Hematopoietic multipotent progenitor cell treated with erythropoietin and hydrocortisone succinate and interleukin-3 and kit ligand, for 4 days (in vitro differentiated cells): ENCODE measurements at places on chromosomes 13 and 19.

- DNase-seq: peak; percentile 28
Observed at GRCh38 chr13:107373551-107373950, 805.6 kb upstream of the ARGLU1 start.

- DNase-seq: no peak
Observed at GRCh38 chr13:27536361-27537101, 83.8 kb downstream of the LNX2 start.

GRCh38 chr19:40383668-40384248 lies 6.2 kb downstream of the HIPK4 start:
- no peak for DNase-seq

DNA sequence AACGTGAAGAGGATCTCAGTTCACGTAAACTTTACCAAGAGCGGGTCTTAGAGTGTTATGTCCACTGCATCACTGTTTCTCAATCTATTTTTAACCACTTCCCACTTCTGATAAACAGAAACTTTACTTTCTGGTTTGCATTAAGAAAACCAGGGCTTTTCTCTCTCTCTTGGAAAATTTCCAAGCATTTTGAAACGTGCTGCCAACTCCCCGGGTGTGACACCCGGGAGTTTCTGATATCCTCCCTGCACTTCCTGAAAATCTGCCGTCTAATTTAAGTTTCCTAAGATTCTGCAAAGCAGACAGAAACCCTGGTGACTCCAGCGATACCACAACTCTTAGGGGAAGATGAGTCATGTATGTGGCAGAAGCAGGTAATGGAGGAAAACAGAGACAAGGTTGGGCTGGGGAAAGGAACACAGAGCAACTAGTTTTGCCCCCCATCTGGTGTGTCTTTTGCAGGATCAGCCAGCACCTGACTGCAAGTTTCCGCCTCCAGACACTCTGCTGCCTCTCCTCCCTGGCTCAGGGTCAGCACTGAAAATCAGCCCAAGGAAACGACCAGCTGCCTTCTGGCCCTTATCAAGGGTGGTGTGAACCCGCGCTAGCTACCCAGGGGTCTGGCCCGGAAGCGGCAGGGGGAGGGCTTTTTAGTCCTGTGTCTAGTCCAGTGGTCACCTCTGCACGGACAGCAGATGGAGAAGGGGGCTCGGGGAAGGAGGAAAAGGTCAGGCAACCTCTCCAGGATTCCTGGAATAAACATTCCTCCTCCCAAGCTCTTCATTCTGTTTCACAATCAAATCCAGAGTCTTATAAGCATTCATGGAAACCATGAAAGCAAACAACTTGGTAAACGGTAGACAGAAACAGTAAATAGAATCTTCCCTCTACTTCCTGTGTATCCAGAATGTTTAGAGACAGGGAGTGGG lies 11.3 kb upstream of the FFAR2 start:
- DNase-seq: peak; percentile 74

DNA sequence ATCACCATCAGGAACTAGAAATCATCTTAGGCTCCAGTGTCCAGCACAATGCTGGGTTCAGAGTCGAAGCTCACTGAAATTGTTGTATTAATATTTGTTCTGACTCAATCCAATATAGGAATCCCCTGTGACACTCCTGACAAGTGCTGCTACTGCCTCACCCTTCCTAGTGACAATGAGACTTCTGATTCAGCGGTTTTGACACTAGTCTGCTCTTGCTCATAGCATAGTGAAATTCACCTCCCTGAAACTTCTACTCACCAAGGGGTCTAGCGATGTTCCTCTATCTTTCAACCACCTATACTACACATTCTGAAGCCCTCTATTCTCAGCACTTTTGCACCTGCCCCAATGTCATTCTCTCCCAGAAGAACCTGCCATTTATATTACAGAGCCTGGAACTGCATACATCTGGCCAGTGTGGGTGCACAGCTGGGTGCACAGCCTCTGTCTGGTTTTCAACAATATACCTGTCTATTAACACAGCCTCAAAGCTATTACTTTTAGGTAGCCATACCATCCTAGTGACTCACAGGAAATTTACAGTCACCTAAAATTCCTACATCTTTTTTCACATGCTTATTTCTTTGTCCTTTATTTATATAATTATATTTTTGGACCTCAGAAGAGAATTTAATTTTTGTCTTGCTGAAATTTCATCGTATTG lies 88.3 kb downstream of the DOCK9 start:
- DNase-seq: no peak

- DNase-seq: peak; percentile 50
Observed at GRCh38 chr19:51094696-51095279, 12.1 kb upstream of the KLK14 start.

DNA sequence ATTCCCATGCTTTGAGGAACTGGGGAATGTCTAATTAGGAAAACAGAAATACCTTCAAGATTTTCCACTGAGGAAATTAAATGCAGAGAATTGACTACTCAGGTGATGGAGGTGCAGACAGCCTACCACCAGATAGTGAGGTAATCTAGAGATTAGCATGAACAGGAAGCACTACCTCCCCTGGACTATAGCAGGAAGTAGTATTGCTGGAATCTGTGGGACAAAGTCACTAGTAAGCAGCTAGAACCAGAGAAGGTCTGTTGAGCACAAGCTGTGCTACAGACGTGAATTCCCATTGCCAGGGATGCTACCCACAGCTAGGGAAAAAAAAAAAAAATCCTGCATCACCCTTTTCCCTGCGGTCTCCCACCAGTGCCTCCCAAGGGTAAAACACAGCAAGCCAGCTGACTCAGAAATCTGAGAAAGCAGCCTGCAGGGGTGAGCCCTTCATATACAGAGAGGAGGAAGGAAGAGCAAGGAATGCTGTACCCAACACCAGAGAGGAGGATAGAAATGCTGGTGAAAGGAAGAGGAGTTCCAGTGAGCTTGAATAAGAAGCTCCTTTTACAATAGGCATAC lies 10.2 kb downstream of the ENOX1 start:
- no peak for DNase-seq

DNA sequence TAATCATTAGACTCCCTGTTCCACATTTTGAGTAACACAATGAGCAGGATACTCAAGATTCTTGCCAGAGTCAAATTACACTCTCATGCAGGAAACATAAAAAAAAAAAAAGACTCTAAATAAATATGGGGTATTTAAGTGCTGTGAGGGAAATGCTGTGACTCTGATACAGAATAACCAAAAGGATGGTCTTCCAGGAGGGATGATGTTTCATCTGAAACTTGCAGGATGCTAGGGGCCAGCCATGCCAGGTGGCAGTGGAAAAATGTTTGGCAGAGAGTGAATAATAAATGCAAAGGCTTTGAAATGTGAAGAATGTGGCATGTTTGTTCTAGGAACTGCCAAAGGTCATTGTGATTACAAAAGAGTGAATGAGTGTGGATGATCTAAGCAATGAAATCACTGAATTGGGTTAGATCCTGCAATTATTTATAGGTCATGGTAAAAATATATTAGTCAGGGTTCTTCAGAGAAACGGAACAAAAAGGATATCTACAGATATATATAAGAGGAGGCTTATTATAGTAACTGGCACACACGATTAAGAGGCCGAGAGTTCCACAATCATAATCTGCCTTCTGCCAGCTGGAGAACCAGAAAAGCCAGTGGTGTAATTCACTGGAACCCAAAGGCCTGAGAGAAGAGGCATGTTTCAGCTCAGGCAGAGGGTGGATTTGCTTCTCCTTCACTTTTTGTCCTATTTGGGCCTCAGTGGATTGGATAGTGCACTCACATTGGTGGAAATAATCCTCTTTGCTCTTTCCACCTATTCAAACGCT lies 1832.8 kb upstream of the MIR17HG start:
- DNase-seq: no peak

DNA sequence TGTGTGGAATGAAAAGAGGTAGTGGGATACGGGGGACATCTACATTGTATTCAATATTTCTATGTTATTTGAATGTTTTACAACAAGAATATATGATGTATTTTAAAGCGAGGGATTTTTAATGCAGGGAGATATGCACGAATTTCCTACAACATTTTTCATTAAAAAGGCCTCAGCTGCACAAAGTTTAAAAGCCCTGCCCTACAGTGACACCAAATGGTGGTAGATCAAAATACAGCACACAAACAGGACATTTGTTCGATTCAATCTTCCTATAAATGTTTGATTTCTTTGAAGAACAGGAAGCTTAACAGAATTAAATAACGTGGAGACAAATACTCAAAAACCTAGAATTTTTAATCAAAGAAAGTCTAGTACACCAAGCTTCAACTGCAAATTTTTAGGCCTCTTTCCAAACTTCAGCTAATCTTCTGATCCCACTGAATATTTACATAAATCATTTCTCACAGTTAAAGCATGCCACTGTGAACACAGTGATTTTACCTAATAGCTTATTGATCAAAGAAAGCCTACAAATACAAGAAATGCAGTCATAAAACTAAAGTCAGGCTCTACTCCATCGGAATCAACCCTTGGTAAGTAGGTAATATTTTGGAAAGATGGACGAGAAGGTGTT lies 257.2 kb downstream of the DIAPH3 start:
- DNase-seq: peak; percentile 55

DNA sequence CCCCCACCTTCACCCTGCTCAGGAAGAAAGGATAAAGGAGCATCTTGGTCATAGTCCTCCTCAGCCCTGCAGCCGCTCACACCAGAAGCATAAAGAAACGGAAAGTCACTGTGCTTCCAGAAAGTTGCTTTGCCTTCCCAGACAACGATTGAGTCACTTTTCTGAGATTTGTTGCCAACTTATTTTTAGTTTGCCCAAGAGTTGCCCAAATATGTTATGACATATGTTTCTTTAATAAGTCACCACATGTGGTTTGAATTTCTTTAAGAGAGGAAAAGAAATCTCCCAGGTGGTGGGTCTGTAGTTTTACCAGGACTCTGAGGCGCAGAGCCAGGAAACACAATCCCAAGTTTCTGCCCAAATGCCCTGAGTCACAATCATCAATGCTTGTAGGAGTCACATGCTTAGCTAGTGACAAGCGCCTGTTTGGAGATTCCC lies 63.4 kb upstream of the LRCH1 start:
- no peak for DNase-seq

- DNase-seq: no peak
Observed at GRCh38 chr19:30620354-30620753, 248.2 kb downstream of the ZNF536 start.

- DNase-seq: no peak
Observed at GRCh38 chr19:582497-583197, 7.0 kb upstream of the HCN2 start.

- DNase-seq: no peak
Observed at GRCh38 chr13:37481885-37482227, 116.7 kb downstream of the POSTN start.

- peak; percentile 84 for DNase-seq
Observed at GRCh38 chr19:58181902-58182576, 822 bp upstream of the ZNF274 start.

DNA sequence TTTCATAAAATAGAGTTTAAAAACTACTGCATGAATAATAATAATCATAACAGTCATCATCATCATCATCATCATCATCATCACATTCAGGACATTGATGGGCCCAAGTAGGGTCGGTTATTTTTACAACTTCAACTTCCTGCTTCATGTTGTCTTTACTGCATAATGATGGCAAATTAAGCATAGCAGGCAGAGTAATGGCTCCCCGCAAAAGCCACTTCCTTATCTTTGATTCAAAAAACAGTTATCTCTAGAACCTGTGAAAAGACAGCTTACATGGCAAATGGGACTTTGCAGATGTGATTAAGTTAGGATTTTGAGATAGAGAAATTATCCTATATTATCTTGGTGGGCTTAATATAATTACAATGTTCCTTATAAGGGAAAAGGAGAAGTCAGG lies 792.9 kb downstream of the LIG4 start:
- DNase-seq: peak; percentile 15

DNA sequence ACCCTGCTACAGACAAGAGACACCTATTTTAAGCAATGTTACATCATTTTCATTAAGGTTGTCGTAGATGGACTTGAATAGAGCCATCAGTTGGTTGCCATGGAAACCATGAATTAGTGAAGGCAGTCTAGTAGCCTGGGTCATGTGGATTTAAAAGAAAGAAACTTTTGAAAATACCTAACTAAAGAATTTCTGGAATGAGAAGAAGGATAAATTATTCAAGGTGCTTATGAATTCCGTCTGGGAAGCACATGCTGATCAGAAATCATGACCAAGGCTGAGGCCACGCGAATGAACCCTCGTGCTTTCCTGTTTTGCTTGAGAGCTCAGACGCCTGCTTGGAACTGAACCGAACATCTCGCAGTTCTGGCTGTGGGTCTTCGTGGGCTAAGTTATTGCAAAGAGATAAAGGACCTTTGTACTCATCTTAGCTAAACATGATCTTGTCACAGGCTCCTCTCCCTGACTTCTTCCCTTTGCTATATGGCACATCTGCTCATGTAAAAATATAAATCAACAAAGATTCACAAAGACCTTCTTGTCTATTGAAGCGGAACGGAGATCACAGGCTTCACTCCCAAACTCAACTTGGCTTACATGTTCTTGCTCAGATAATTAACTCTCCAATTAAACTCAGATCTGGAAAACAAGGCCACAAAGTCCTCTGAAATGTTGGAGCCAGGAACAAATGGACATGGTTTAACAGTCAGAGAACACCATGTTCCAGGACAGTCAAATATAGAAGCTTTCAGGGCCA lies 140.2 kb downstream of the NUFIP1 start:
- DNase-seq: no peak

- peak; percentile 94 for DNase-seq
Observed at GRCh38 chr19:873084-873483, 13.6 kb downstream of the CFD start.

DNA sequence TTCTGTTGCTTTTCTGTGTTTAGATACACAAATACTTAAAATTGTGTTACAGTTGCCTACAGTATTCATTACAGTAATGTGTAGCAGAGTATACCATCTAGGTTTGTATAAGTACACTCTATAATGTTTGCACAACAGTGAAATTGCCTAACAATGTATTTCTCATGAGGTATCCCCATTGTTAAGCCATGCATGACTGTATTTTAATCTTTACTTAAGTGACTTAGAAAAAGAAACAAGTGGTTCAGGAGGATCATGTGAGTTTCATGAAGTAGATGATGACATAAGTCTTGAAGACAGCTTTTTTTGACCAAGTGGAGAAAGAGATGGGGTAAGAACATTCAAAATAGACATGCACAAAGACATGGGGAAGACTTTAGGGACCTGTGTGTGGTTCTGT lies 8.4 kb upstream of the KCTD4 start:
- DNase-seq: no peak

- no peak for DNase-seq
Observed at GRCh38 chr13:29355029-29355428, 240.5 kb downstream of the SLC7A1 start.

GRCh38 chr19:16071072-16071691 lies 5.1 kb upstream of the TPM4 start:
- DNase-seq: no peak

- DNase-seq: no peak
Observed at GRCh38 chr19:15114153-15114540, 6.9 kb downstream of the SYDE1 start.
